Choroid plexus epithelial cell (primary cell): ENCODE measurements at places on chromosomes 12 and 14.

DNA sequence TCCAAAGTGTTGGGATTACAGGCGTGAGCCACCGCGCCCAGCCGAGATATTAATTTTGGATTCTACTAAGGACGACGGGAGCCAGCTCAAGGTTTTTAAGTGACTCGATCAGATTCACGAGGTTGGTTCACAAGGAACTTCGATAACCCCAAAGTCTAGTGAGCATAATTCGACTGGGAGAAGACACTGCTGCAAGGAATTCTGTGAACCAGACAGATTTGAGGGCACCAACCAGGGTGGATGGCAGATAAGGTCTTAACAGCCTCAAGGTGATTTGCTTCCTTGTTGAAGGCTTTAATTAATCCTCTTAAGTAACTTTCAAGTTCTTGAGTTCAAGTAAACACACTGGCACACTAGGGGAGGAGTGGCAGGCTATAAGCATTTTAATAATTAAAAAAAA lies 1.1 kb upstream of the KLHDC2 start:
- DNase-seq = no peak

- no peak for DNase-seq
Measured at GRCh38 chr12:131040491-131040890, 86.8 kb downstream of the ADGRD1 start.

DNA sequence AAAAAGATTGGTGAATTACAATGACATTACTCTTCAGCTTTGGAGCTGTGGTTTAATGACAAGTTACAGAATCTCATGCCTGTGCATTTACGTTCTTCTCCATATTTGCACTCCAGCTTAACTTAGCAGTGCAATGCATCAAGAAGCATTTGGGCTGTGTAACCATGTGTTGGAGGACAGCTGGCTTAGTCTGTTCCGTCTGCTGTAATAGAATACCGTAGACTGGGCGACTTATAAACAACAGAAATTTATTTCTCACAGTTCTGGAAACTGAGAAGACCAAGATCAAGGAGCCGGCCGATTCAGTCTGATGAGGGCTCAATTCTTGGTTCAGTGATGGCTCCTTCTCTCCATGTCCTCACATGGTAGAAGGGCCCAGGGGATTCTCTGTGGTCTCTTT lies 943.5 kb downstream of the BCL11B start:
- DNase-seq = no peak

DNA sequence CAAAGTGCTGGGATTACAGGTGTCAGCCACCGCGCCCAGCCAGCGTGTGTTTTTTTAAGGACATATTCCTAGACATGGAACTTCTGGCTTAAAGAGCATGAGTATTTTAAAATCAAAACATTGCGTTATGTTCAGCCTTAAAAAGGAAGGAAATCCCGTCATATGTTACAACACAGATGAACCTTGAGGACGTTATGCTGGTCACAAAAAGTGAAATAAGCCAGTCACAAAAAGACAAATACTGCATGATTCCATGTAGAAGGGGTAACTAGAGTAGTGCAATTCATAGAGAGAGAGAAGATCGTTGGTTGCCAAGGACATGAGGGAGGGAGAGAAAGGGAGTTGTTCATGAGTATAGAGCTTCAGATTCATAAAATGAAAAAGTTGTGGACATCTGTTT lies 53.9 kb downstream of the ACACB start:
- no peak for DNase-seq

- peak; percentile 21 for DNase-seq
Measured at GRCh38 chr12:124289634-124290600, 5.0 kb upstream of the RFLNA start.

DNA sequence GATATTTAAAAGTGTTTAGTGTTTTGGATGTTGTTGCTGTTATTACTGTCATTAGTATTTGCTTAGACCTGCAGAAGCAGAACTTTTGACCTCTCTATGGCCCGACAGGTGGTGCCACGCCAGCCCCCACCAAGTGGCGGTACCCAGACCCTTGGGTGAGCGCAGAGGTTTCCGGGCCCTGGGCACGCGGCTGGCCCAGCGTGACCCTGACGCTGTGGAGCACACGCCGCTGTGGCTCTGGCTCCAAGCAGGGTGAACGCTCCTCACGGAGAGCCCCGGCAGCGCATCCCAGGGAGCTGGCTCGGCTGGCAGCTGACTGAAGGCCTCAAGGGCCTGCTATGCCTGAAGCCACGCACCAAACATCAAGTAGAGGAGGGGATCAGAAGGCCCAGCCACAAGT lies 22.6 kb downstream of the SLC25A47 start:
- no peak for DNase-seq

DNA sequence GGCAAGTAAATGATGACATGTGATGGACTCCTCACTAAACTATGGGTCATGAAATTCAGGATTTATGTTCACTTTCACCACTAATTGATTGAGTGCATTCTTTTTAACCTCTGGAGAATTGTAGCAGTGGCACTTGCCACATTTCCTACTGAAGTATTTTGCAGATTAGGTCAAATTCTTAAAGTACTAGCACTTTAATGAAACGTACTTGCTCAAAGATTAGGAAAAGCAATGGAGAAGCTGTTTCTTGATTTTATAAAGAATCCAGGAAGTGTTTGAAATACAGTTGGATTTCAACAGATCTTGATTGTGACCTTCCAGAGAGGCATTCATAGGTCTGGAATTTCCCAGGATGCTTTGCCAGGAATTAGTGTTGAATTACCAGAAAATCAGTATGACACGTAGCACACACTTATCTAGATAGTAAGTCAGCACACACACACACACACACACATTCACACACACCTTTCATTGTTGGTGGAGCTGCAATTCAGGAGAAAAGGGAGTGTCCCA lies 162.6 kb downstream of the MYRFL start:
- peak; percentile 90 for DNase-seq

DNA sequence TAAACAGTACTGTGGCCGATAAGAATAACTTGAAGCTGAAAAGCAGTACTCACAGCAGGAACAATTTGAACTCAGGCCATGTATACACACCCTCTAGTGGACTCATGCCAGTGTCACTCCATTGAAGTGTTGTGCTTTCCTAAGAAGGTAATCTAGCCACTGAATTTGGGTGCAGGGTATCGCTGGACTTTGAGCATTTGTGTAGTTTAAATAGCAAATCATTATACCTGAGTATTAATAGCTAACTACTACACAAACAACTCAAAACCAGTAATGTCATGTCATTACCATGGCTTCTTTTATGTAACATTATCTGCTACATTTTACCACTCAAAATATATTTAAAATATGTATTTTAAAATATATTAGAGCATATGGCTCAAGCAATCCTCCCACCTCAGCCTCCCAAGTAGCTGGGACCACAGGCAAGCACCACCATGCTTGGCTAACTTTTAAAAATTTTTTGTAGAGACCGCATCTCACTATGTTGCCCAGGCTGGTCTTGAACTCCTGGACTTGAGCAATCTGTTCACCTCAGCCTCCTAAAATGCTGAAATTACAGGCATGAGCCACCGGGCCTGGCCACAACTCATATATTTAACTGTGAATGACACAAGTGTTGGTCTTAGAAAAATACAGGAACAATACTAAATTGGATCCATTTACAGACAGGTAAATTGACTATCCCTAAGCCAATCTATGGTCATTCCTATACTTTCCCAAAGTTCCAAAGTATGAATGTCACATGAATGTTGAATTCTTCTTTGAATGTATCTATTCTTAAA lies 25.6 kb upstream of the ARID4A start:
- DNase-seq = peak; percentile 84

GRCh38 chr12:85661461-85662206 lies 174.6 kb downstream of the RASSF9 start:
- DNase-seq = no peak

DNA sequence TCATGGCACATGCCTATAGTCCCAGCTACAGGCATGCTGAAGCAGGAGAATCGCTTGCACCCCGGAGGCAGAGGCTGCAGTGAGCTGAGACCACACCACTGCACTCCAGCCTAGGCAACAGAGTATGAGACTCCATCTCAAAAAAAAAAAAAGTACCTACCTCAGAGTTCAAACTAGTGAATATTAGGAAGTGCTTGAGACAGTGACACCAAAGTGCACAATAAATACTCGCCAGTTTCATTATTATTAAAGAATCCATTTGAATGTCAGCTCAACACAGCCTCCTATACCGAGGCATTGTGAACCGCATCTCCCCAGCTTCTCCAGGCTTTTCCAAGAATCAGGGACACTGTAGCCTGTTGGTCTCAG lies 5.0 kb downstream of the GAPDH start:
- DNase-seq = no peak

DNA sequence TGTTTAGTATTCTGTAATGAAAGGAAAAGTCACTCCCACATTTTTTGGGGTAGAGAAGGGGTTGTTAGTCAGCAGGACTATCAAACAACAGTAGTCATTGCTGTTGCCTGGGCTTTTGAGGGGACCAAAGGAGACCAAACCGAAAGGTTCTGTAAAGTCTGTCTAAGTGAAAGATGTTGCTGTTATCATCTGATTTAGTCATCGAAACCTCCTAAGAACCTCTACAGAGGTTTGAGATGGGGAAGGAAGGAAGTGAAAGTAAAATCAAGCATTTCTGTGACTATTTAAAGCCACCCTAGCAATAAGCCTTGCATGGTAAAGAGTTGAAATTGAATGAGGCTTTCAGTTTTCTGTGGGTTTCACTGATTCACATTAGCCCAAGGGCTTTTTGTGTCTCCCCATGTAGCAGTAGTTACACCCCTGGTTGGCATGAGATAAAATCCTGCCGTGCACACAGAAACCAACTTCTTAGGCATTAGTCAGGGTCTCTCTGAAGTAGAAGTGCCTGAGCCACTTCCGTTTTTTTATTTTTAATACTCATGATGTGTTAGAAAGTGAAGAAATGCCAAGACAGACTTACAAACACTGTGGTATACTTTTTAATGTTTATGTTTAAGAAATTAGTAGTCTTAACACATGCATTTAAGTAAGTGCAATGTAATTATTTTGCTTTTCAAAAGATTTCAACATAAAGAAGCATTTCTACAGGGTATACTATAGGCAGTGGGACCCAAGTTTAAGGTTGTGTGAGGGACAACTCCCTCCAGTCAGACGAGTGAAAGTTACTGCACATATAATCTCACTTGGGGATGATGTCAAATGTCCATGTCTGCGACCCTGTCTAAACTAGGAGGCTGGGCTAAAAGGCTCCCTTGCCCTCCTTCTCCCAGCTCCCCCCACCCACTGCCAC lies 50.4 kb downstream of the DYRK2 start:
- DNase-seq = peak; percentile 40

- no peak for DNase-seq
Measured at GRCh38 chr12:116606397-116606796, 47.2 kb downstream of the MAP1LC3B2 start.

GRCh38 chr12:89092297-89092696 lies 260.0 kb downstream of the DUSP6 start:
- no peak for DNase-seq

DNA sequence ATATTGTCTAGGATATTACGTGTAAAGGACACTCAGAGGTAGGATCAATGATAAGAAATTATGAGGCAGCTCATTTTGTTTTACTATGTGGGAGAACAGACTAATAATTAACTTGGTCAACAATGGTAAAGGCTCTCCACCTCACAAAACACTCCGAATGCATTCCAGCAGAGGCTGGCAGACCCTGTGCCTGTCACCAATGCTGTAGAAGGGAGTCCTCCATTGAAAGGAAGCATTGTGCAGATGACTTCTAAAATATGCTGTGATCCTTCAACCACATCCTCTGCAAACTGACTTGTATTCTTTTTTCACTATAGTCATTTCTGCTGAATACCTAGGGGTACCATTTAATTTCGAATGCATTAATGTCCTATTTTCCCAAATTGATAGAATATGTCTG lies 119.6 kb upstream of the EEA1 start:
- DNase-seq = no peak

DNA sequence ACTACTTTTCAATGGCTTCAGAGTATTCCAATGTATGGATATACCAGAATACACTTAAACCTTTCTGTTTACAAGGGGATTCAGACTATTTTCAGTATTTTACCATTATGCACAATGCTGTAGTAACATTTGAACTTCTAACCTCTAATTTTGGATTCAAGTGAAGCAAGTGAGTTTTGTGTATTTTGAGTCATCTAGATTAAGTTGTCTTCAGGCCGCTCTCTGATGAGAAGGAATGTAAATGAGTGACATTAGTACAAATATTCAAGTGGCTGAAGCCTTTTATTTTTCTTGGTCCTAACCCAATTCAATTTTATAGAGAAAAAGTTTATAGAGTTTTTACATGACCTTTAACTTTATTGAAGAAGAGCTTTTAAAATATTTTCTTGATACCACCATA lies 125.6 kb downstream of the PDE3A start:
- peak; percentile 61 for DNase-seq

GRCh38 chr14:65231286-65231980 lies 129.1 kb upstream of the MAX start:
- no peak for DNase-seq

- no peak for DNase-seq
Measured at GRCh38 chr14:84976805-84977204, 553.1 kb upstream of the FLRT2 start.

DNA sequence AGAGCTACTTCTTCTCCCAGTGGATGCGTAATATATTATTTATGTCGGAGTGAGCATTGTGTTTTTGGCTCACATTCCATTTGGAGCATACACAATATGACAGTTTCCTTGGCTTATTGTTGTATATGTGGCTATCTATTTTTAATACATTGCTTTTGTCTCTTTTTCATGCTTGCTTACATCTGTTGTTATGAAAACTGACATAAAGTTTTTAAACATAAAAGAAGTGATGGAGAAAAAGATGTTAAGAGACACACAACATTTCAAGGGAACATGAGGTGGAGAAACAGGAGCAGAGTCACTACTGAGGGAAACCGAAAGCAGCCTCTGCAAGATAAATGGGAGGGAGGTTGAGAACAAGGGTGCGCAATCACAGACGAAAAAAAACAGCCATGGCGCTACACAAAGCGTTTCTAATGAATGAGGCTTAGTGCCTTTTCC lies 228.4 kb upstream of the NPAS3 start:
- DNase-seq = no peak

GRCh38 chr12:59396519-59396918 lies 199.3 kb upstream of the SLC16A7 start:
- DNase-seq = no peak

- DNase-seq = no peak
Measured at GRCh38 chr12:11812241-11812585, 162.7 kb downstream of the ETV6 start.

GRCh38 chr14:89767861-89768268 lies 186.7 kb downstream of the EFCAB11 start:
- peak; percentile 83 for DNase-seq

DNA sequence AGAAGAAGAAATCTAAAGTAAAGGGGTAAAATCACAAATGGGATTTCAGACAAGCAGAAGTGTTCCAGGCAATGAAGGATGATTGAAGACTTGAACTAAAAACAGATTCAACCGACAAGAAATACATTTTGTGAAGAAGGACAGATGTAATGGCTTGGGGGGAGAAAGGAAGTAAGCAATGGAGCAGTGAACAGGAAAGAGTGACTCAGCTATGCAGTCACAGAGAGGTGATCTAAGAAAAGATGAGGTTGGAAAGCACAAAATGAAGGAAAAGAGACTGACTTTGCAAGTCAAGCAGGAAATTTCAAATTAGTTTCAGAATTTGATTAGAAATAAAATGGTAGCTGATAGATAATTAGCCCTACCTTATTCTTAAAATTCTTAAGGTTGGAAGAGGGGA lies 66.5 kb downstream of the PUS7L start:
- DNase-seq = peak; percentile 65

- no peak for DNase-seq
Measured at GRCh38 chr12:124893792-124894516, 20.5 kb downstream of the UBC start.

GRCh38 chr12:4434706-4435425 lies 10.7 kb downstream of the FGF6 start:
- DNase-seq = no peak

GRCh38 chr12:111437816-111438454 lies 32.2 kb downstream of the SH2B3 start:
- peak; percentile 84 for DNase-seq

- DNase-seq = no peak
Measured at GRCh38 chr14:71328183-71328582, 420.9 kb downstream of the PCNX1 start.
